ENCODE measurements at places on chromosomes 7 and 10. TPM values are rescaled to one million over a fixed set of nuclear protein-coding genes. Genes with fewer than 3 reads are reported as not detected.

- no peaks in the 10 kb centered on the region for H3K27me3 ChIP-seq
- no peaks in the 10 kb centered on the region for H3K36me3 ChIP-seq
- no peaks in the 10 kb centered on the region for H3K4me1 ChIP-seq
- no peak overlapping the region for H3K4me3 ChIP-seq
- no peak for DNase-seq
- no peak overlapping the region for H3K27ac ChIP-seq
Observed at GRCh38 chr10:109823196-109823595, 100.1 kb downstream of the XPNPEP1 start.

DNA sequence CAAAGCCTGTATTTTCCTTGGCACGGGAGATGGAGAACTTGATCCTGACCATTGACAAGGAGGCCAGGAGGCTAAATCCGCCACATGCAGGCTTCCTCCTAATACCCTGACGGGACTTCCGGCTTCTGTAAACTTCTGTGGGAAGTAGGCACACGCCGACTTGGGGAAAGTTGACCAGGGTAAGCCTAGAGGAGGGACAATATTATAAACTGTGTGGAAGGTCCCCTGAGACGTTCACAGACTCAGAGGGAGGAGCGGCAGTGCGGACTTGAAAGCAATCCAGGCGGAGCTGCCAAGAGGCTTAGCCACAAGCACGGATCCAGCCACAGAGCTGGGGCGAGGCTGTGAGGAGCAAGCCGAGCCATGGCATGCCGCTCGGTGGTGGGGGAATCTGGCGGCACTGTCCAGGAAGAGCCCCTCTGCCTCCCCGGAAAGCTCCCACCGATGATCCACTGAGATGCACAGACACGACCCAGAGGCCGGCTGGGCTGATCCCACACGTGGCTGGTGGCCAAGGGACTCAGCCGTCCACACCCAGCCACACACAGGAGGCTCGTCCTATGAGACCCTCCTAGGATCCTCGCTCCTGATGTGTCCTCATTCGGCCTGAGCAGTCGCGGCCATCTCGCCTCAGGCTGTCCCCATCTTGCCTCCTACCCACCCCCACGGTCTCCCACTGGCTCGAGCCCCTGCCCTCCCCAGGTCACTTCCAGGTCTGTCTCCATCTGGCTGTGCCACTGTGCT lies 40.0 kb upstream of the INSIG1 start:
- peak overlapping the region; percentile 47 for H3K4me3 ChIP-seq
- no peaks in the 10 kb centered on the region for H3K36me3 ChIP-seq
- peak overlapping the region; percentile 91 for H3K27ac ChIP-seq
- peak; percentile 91 for DNase-seq

DNA sequence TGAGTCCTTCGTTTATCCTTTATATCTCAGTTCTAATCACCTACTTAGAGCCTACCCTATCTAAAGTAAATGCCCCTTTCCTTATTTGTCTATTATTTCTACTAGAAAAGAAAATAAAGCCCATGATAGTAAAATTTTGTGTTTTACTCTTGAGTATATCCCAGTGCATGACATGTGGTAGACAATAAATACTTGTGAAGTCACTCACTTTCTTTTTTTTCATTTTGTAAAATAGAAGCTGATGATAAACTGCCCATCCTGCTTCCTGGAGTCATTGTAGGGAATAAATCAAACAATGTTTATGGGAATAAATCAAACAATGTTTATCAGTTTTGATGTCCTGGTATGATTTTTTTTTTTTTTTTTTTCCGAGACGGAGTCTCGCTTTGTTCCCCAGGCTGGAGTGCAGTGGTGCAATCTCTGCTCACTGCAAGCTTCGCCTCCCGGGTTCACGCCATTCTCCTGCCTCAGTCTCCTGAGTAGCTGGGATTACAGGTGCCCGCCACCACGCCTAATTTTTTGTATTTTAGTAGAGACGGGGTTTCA lies 36.1 kb downstream of the BTRC start:
- H3K27ac ChIP-seq = no peak overlapping the region
- DNase-seq = no peak
- no peaks in the 10 kb centered on the region for H3K36me3 ChIP-seq

The MARVELD1 gene
- total RNA-seq = 3.2 TPM

The ANLN gene
- 0.41 TPM for total RNA-seq

DNA sequence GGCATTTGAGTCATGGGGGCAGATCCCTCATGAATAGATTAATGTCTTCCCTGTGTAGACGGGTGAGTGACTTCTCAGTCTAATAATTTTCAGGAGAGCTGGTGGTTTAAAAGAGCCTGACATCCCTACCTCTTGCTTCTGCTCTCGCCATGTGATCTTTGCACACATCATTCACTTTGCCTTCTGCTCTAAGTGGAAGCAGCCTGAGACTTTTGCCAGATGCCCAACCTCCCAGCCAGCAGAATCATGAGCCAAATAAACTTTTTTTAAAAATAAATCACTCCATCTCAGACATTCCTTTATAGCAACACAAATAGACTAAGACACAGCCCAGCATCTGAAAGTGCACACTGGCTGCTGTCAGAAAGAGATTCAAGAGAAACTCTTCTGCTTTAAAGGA lies 155.2 kb downstream of the ZNF365 start:
- no peak overlapping the region for H3K27ac ChIP-seq
- no peak overlapping the region for H3K4me3 ChIP-seq
- DNase-seq = no peak
- no peaks in the 10 kb centered on the region for H3K4me1 ChIP-seq
- no peaks in the 10 kb centered on the region for H3K27me3 ChIP-seq
- H3K36me3 ChIP-seq = no peaks in the 10 kb centered on the region

- DNase-seq = no peak
- no peaks in the 10 kb centered on the region for H3K4me1 ChIP-seq
- no peaks in the 10 kb centered on the region for H3K36me3 ChIP-seq
Observed at GRCh38 chr10:133039107-133039802, 48.5 kb upstream of the ADGRA1 start.

DNA sequence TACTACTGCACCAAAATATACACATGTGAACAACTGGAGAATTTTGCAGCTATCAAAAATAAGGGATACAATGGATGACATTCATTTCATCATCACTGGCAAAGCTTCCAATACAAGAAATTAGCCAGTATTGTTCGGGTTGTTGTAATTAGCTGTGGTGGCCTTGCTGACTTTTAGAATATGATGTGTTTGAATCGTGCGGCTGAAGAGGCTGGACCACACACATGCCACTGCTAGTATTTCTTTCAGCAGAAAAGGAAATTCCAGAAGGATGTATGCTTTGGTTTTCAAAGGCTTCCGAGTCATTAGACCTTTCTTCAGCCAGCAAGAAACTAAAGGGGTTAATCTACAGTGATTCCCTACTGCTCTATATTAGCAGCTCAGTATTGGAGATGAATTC lies 16.6 kb downstream of the RPP38 start:
- no peaks in the 10 kb centered on the region for H3K27me3 ChIP-seq
- H3K36me3 ChIP-seq = peaks cover 2% of the 10 kb centered on the region
- H3K27ac ChIP-seq = no peak overlapping the region
- H3K4me1 ChIP-seq = no peaks in the 10 kb centered on the region
- H3K4me3 ChIP-seq = no peak overlapping the region

GRCh38 chr7:156604311-156604710 lies 36.3 kb upstream of the RNF32 start:
- H3K36me3 ChIP-seq = no peaks in the 10 kb centered on the region
- no peaks in the 10 kb centered on the region for H3K4me1 ChIP-seq
- H3K4me3 ChIP-seq = no peak overlapping the region
- DNase-seq = no peak
- no peaks in the 10 kb centered on the region for H3K27me3 ChIP-seq
